ENCODE measurements at places on chromosomes 1 and 21. TPM values are rescaled to one million over a fixed set of nuclear protein-coding genes. Genes with fewer than 3 reads are reported as not detected.

ADSS2 gene
- total RNA-seq, result 98.4 TPM

S100A14 gene
- total RNA-seq, result not detected

CIART gene
- total RNA-seq, result 0.65 TPM

AGBL4 gene
- not detected for total RNA-seq

SCCPDH gene
- total RNA-seq, result 55.9 TPM

BEND5 gene
- not detected for total RNA-seq

THEM4 gene
- total RNA-seq, result 15.7 TPM

GSTM1 gene
- total RNA-seq, result 0.32 TPM

ALG14 gene
- 0.97 TPM for total RNA-seq

PPM1J gene
- 1.3 TPM for total RNA-seq

TARS2 gene
- 14.9 TPM for total RNA-seq

NBPF12 gene
- 4.4 TPM for total RNA-seq
